ENCODE measurements at places on chromosomes 5 and 9.
A peak's percentile ranks its signal among the peaks of the same experiment; 100 is the strongest.

DNA sequence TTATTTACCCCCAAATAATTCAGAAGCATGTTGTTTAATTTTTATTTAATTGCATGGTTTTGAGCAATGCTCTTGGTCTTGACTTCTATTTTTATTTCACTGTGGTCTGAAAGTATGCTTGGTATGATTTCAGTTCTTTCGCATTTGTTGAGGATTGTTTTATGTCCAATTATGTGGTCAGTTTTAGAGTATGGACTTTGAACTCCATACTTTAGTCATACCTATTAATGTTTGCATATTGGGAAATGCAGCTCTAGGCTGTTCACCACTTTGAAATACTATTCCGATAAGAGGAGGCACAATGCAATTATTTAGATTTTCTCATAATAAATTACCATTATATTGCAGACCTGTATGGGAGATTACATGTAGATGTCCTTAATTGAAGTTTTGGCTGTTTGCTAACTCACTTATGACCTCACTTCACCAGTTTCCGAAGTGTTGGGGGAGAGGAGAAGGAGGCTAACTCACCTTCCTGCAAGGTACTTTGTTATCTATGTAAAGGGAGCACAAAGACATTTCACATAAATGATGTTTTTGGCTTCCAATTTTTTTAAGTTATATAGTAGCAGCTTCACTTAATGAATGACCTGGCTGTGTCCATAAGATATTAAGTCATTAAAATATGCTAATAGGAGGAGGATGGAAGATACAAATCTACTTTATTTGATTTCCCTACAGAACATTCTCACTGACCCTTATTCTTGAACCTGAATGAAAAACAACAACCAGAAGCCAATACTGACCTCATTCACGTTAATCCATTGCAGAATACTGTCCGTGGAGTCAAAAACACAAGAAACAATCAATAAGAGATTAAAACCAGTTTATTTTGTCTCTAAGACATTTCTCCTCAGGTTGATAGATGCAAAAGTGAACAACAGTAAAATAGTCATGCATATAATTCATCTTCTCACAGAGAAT is 970.3 kb upstream of the ARRDC3 start:
- DNase-seq, result no peak

GRCh38 chr5:177370488-177371119 is 12.9 kb downstream of the RGS14 start:
- peak; percentile 48 for DNase-seq

GRCh38 chr9:23824830-23825591 is 1.0 kb downstream of the ELAVL2 start:
- no peak for DNase-seq

DNA sequence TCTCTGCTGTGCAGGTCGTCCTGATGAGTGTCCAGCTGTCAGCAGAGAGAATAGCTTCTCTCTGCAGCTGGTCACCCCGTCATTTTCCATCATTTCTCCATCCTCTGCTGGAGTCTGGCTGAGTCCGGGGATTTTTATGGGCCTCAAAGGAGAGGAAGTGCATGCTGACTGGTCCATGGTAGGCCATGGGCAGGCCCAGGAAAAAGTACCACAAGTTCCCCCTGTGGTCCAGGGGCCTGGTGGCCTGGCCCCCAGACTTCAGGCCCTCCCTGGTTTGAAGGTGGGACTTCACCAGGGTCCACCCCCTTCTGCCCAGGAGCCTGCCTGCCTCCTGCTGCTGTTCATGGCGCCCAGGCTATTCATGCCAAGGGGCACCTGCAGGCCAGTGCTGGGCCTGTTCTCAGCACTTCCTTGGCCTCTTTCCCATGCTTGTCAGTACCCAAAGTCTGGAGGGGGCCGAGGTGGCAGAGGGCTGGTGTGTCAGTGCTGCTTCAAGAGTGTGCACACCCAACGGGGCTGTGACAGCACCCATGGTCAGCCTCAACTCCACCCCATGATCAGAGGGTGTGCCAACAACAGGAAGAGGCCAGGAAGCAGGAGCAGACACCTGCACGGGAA is 7.3 kb upstream of the MTMR12 start:
- DNase-seq, result no peak

DNA sequence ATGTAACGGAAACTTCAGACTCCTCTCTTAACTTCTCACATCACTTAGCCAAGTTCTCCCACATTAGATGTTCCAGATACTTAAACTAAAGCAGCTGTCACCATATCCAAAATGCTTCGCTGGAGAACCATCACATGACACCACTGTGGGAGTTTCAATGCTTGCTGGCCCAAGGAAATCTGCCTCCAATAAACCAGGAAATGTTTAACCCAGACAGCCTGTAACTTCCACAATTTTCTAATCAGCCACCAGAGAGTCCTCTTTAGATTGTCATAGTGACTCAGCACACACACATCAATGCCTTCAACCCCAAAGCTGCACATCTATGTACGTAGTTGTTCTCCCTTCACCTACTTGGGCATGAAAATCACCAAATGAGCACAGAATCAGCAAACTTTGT is 118.7 kb downstream of the LPAR1 start:
- no peak for DNase-seq

DNA sequence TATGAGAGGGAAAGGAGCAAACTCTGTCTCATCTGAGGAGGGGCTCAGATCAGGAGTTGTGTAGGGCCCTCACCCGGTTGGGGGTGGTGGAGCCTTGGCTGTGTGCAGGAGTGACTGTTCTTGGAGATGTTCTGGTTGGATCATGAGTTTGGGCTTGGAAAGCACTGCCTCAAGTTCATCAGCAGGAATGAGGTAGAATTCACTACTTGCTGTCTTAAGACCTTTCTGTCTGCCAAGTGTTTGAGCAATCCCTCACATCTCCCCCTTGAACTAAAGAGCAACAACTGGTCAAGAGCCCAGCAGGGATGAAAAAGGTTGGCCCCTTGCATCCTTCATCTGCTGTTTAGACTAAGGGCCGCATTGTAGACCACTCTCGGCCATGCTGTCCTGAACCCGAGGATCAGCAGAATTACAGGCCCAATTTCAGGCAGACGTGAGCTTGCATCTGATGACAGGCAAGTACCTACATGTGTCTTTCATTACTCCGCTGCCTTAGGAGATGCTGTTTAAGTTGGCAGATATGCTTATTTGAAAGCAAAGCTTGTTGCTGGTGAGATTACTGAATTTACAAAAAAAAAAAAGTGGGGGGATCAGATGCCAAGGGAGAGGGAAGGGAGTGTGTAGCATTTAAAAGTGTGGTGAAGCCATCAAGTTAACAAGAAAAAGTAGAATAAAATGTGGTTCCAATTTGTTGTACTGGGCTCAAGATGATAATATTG is 36.4 kb downstream of the PIK3R1 start:
- no peak for DNase-seq

DNA sequence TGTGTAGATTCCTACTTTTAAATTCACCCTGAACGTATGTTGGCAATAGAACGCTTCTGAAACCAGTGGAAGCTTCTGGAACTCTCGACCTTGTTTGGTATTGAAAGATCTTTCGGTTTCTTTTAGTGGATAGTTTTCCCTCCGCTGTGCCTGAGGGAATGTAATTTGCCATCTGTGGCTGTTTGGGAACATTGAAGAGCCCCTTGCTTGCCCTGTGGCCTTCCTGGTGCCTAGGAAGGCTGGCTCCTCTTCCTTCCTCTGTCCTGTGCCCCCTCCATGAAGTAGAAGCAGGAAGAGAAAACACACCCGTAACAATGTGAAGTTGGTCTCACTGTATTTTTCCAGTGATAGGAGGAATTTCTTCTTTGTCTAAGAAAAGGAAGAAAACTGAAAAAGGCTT is 274.3 kb downstream of the AOPEP start:
- no peak for DNase-seq

DNA sequence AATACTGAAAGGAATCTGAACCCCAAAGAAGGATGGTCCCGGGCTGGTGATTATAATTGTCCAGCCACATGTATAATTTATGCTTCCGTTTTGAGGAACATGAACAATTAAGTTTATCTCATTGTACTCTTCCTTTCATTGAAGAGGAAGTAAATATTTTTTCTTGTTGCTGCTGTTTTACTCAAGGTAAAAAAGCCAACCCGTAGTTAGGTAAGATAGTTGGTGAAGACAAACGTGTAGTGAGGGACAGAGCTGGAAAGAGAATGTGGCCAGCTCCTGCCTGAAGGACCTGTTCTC is 5.1 kb downstream of the RCL1 start:
- no peak for DNase-seq

GRCh38 chr9:18330401-18331309 is 143.3 kb upstream of the ADAMTSL1 start:
- no peak for DNase-seq

- no peak for DNase-seq
Measured at GRCh38 chr5:106964132-106964531, 706.6 kb downstream of the EFNA5 start.

DNA sequence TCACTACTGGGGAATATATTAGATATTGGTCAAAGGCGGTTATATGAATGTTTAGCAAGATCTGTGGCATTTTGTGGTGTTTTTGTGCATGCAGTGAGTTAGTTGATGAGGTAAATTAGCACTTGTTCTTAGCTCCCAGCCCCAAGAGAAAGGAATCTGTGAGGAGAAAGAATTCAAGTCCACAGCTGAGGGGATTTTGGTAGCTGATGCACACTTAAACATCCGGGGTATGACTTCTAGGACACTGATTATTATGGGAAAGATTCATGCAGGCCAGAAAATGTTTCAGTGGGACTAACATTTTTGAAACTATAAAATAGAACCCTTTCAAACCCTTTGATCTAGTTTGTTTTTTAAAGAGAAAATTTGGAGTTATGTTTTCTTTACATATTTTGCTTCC is 118.2 kb upstream of the RPS23 start:
- DNase-seq, result no peak

- no peak for DNase-seq
Measured at GRCh38 chr5:168318240-168318639, 26.8 kb downstream of the WWC1 start.

GRCh38 chr5:75632321-75632720 is 21.1 kb downstream of the ANKDD1B start:
- no peak for DNase-seq

- DNase-seq, result no peak
Measured at GRCh38 chr9:111711548-111711947, 50.1 kb downstream of the GNG10 start.

DNA sequence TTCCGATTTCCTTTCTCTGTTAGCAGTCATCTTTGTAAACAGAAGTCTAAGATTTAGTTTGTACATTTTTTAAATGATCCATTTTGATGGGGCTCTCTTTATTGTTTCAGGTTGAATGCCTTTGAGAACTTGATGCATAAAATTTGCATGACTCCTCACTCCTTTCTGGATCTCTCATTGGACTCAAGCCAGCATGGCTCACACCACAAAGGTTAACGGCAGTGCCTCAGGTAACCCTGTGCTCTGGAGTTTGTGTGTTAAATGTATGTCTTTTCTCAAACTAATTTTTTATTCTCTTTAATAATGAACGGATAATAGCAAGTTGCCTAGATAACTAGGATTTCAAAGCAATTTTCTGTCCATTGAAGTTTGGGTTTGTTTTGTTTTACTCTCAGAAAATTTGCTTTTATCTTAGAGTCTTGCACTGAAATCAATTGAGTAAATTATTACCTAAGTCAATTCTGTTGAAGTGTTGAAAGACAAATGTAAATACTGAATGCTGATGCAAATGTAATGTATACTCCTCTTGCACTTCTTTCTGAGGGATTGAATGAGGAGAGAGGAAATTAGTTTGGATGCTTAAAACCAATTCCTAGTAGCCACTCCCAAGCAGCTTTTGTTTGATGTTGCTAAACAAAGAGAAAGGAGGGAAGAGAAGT is 164.6 kb upstream of the DMRT1 start:
- DNase-seq, result no peak

GRCh38 chr5:143360755-143361154 is 42.7 kb downstream of the NR3C1 start:
- DNase-seq, result no peak

- DNase-seq, result no peak
Measured at GRCh38 chr5:138095100-138095907, 11.5 kb downstream of the WNT8A start.

GRCh38 chr9:88477300-88477751 is 57.7 kb upstream of the NXNL2 start:
- no peak for DNase-seq

DNA sequence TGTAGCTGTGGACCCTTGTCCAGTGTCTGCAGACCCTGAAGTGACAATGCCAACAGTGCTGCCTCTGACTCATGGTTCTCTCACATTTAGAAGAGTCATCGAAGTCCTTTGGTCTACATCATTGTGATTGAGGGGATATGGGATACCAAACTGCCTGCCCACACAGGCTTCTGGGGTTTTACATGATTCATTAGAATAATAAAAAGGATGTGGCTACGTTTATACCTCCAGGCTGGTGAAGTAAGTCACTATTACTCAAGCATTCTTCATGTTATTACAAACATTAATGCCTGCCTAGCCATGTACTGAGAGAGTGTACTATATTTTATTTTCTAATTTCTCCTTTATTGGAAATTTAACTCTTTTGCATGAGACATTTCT is 365.7 kb downstream of the SPATA31D1 start:
- no peak for DNase-seq

GRCh38 chr5:142278627-142279026 is 46.2 kb downstream of the SPRY4 start:
- no peak for DNase-seq

DNA sequence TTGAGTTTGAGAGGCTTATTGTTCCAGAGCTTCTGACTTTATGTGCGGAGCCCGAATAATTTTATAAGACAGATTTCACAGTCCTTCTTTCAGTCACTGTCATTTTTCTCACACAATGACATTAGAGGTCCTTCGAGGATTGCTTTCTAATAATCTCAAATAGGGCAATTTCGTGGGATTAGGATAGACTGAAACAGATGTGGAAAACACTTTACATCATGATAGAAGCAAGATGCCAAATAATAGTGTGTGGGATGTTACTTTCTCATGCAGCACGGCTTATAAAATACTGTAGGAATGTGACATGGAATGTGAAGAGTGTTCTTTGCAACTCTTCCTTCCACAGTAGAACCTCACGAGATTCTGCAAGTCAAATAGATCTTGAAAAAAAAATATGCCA is 451.3 kb downstream of the SEMA5A start:
- DNase-seq, result no peak

DNA sequence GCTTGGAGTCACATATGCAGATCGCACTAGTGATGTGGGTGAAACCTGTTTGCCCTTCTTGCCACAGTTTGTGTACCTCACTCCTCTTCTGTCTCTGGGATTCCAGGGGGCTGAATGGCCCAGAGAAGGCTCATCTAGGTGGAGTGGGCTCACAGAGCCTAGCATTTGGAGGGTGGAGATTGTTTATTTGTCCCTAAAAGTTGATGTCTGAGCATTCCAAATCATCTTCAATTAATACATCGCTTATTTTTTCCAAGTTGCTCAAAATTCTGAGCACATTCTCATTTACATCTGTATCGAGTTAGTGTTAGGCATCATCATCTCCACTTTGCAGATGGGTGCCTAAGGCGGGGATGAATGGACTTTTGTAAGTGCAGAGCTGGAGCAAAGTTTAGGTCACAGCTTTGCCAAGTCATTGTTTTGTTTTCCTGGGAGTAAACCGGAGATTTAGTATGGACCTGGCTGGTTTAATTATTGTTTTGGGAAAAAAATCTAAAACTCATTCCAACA is 2.0 kb downstream of the ABL1 start:
- no peak for DNase-seq

DNA sequence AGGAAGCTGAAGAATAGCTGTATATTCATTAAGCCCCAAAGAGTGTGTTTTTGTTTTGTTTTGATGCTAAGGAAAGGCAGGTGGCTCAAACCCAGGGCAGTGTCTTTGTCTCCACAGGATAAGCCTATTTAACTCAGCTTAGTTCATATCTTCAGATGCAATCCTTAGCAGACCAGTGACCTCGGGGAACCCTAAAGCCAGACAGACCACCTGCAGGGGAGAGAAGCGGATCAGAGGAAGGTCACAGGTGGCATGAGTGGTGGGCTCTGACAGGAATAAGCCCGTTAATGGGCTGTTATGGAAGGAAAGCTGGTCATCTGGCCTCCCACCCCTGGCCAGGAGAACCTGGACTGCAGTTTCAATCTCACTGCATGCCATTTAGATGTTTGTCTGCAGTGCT is 30.8 kb downstream of the TAS2R1 start:
- DNase-seq, result no peak
